NCI-H2081 treated with DMSO at 0.1 percent for 48 hours (cell line): ENCODE measurements at places on chromosomes 12 and 14.

- DNase-seq: no peak
Observed at GRCh38 chr14:88493392-88494185, 61.2 kb downstream of the PTPN21 start.

- DNase-seq: no peak
Observed at GRCh38 chr14:67646131-67646530, 26.4 kb downstream of the ARG2 start.

- DNase-seq: no peak
Observed at GRCh38 chr12:114508529-114509129, 102.7 kb upstream of the TBX5 start.

GRCh38 chr12:24023081-24023480, 73.6 kb upstream of the SOX5 start:
- DNase-seq: no peak

DNA sequence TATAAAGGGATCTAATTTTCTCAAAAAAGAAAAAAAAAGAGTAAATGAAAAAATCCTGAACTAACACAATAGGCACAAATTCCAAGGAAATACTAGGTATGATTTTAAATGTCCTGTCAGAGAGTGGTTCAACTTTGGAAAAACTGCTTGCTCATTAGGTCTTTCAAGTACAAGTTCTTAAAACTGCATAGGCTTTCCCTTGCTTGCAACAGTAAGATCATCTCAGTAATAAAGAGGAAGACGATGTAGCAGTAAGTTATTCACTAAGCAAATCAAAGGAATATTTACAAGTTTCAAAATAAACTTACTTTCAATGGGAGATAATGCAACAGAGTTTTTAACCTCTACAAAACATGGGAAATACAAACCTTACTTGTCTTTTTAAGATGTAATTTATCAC, 21.6 kb downstream of the CORO1C start:
- DNase-seq: no peak

DNA sequence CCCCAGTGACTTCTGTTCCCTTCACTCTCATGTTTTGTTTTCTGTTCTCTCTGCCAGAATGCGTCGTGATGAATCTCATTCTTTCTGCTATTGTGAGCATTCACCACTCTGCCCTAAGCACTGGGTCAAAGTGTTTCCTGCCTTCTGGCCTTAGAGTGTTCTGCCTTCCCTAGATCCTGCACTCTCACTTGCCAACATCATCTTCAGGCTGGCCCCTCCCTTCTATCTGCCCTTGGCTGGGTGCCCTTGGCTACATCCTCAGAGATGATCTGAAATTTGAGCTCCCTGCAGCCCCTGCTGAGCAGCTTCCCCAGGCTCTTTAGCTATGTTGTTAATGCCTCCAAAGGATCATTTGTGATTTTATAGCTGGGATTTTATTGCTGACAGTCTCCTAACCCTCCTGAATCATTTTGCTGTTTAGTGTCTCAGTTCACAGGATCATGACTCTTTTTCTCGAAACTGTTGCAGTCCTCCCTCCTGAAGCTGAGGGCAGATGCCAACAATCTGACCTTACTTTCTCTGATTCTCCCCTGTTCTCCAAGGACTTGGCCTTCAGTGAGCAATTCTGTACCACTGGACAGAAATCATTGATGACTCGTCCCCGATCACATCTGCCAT, 4.5 kb downstream of the DHRS2 start:
- DNase-seq: no peak

GRCh38 chr12:79690142-79690637, 574 bp downstream of the PAWR start:
- DNase-seq: no peak

DNA sequence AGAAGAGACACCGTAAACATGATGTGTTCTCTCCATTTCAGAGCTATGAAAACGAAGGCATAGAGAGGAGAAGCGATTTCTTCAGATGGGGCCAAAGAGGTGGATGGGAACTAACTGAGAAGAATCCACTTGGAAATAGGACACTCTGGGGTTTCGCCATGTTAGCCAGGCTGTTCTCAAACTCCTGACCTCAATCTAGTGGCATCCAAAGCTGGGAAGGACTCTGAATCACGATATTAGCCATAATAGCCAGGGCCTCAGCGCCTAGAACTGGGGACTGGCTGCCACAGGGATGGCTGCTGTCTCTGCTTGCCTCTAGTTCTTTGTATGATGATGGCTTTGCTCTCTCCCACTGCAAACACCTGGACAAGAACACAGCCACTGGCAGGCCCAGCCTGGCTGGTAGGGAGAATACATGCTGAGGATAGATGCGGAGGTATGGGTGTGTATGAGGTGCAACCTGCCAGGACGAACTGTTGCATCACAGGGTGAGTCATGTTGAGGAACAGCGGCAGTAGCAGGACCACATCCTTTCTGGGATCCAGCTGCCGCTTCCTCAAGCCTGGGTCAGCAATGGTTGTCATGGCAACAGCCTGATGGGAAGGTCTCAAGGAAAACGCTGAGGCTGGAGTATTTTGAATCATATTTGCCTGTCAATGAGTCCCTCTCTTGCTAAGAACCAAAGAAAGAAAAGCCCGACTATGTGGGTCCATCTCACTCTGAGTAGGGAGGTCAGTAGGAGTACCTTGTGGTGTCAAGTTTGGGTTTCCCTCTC, 31.1 kb downstream of the CCDC177 start:
- DNase-seq: no peak

GRCh38 chr12:101923045-101923718, 45.8 kb downstream of the DRAM1 start:
- DNase-seq: no peak

DNA sequence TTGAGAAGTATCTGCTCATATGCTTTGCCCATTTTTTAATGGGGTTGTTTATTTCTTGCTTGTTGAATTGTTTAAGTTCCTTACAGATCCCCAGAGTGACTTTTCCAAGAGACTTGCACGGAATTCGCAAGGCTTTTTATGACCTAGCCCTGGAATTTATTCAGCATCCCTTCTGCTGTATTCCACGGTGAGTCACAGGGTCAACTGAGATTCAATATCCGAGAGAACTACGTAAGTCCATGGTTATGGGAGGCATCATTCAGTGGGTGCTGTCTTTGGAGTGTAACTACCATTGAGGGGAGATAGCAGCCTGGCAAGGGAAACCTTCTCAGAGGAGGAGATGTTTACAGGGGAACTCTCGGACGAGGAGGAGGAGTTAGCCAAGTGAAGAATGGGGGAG, 20.9 kb upstream of the GPRC5A start:
- DNase-seq: no peak

- no peak for DNase-seq
Observed at GRCh38 chr12:46267825-46268582, 839 bp downstream of the SLC38A1 start.

DNA sequence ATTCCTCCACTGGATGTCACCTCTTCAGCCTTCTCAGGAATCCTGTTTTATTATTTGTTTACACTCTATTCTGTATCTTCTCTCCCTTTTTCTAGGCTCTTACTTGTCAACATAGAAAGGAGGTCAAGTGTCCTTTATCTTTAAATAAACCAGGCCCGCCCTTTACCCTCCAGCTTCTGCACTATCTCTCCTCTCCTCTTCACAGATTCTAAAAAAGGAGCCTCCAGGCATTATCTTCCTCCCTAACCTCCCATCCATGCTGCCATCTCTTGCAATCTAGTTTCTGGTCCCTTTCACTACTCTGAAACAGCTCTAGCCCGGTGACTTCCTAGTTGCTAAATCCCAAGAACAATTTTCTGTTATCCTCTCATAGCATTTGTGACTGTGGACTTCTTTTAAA, 24.1 kb upstream of the ARID2 start:
- no peak for DNase-seq

GRCh38 chr12:97474161-97474560, 11.6 kb downstream of the RMST start:
- DNase-seq: no peak

- no peak for DNase-seq
Observed at GRCh38 chr12:12527820-12528296, 34.8 kb downstream of the DUSP16 start.

DNA sequence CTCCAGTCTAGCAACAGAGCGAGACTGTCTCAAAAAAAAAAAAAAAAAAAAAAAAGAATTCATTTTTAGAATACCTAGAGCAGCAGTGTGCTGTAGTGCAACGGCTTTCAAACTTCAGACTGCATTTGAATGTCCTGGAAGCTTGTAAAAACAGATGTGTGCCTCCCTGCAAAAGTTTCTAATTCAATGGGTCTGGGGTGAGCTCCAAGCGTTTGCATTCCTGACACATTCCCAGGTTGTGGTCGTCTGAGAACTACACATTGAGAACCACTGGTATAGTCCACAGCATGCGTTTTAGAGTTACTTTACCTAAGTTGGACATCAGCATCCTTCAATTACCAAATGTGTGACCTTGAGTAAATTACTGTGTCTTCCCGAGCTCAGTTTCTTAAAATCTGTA, 816.8 kb downstream of the NRXN3 start:
- no peak for DNase-seq

DNA sequence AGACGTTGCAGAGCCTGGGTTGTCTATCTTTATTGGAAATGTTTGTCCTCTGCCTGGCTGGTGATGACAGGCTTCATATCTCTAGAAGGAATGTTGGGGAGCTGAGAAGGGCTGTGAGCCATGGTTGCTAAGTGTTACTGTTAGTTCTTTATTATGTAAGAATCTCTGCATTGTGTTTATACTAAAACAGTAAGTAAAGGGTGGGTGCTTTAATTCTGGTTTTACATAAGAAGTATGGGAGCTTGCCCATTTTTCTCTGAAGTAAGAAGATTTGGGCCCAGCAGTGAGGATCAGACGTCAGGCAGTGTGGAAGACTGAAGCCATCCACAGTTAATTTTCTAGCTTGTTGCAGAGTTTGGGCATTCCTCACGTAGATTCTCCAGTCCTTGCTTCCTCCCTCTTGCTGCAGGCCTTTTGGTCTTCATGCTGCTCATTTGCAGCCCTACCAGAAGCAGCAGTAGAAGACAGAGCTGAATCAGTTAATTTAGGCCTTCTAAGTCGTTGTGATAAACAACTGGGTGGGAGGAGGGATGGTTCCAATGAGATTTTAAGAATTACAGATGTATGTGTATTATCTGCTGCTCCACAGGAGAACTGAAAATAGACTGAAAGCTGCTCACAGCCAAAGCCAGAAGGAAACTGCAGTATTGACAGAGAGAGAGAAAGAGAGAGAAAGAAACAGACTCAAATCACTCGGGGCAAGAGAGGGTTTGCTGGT, 21.4 kb downstream of the WNT5B start:
- DNase-seq: no peak

DNA sequence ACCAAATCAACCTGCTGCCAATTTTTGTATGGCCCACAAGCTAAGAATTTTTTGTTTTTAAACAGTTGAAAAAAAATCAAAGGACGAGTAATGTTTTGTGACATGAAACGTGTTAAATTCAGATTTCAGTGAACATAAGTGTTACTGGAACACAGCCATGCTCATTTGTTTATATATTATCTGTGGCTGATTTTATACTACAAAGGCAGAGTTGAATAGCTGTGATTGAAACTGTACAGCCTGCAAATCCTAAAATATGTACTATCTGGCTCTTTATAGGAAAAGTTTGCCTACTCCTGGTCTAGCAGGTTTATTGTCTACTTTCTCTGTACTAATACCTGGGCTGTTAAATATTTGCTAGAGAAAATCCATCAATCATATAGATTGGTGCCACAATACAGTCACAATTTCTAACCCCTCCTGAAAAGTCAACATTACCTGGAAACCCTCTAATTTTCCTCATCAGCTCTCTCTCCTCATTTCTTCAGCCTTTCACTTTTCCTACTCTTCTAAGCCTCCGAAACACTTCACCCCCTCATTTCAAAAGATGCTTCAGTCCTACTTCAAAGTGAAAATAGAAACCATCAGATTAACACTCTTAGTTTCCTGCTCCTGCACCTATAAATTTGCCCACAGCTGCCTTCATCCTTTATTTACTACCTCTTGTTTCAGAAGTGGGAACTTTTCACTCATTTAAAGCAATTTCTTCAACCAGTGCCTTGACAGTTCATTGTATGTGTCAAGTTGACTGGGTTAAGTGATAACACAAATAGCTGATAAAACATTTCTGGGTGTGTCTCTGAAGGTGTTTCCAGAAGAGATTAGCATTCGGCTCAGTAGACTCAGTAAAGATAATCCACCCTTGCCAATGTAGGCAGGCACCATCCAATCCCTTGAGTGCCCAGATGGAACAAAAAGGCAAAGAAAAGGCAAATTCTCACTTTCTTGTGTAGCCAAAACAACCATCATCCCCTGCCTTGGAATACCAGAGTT, 18.0 kb upstream of the C2CD5 start:
- peak; percentile 56 for DNase-seq

- no peak for DNase-seq
Observed at GRCh38 chr12:100733817-100734593, 60.6 kb upstream of the ANO4 start.

GRCh38 chr14:76844223-76844622, 18.0 kb downstream of the LRRC74A start:
- DNase-seq: no peak

GRCh38 chr12:65540140-65540539, 261.7 kb downstream of the MSRB3 start:
- DNase-seq: no peak

DNA sequence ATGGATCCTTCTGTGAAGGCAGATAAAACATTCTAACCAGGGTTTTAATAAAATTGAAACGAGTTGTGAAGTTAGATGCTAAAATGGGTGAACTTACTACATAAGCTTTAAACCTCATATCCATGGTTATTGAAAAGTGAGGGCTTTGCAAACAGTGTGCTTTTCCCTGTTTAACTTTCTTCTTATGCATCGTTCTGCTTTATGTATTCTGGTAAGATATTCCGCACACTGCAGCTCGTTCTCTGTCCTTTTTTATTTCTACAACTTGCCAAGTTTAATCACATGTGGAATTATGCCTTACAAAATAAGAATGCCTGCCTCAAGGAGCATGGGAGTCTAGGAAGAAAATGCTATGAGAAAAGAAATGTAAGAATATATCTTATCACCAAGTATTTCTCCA, 30.9 kb downstream of the PELI2 start:
- no peak for DNase-seq

GRCh38 chr12:108722463-108722862, 8.9 kb downstream of the CORO1C start:
- no peak for DNase-seq

- DNase-seq: no peak
Observed at GRCh38 chr14:102507081-102507856, 2.3 kb downstream of the ANKRD9 start.

GRCh38 chr12:118336123-118336522, 36.6 kb downstream of the TAOK3 start:
- no peak for DNase-seq
